ENCODE measurements at places on chromosomes 7 and 10. TPM values are rescaled to one million over a fixed set of nuclear protein-coding genes. Genes with fewer than 3 reads are reported as not detected.

- DNase-seq = no peak
- H3K36me3 ChIP-seq = no peaks in the 10 kb centered on the region
- H3K4me1 ChIP-seq = peaks cover 25% of the 10 kb centered on the region
- H3K27me3 ChIP-seq = no peaks in the 10 kb centered on the region
- H3K4me3 ChIP-seq = no peak overlapping the region
- no peak overlapping the region for H3K27ac ChIP-seq
Measured at GRCh38 chr7:24964191-24964590, 15.8 kb downstream of the OSBPL3 start.

DNA sequence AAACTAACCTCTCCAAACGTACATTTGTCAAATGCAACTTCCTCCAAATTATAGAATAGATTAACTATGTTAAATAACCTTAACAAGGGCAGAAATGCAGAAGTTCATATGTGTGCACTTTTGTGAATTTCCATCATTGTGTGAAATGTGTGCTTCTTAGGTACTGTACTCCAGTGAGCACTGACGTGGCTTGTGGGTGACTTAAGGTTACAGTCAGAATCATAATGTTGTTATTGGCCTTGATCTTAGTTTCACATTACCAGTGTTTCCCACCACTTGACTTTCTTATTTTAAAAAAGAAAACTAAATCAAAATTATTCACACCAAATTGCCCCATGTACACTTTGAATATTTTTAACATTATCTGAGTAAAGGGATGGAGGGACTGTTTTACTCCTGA lies 155.1 kb upstream of the FZD8 start:
- H3K4me3 ChIP-seq = no peak overlapping the region
- no peak for DNase-seq
- H3K4me1 ChIP-seq = no peaks in the 10 kb centered on the region
- H3K27me3 ChIP-seq = no peaks in the 10 kb centered on the region
- no peak overlapping the region for H3K27ac ChIP-seq

WEE2 gene
- 2.5 TPM for total RNA-seq

GRCh38 chr7:101121991-101122932 lies 4.6 kb upstream of the SERPINE1 start:
- no peaks in the 10 kb centered on the region for H3K27me3 ChIP-seq
- no peaks in the 10 kb centered on the region for H3K36me3 ChIP-seq
- peak overlapping the region; percentile 13 for H3K4me3 ChIP-seq
- peak; percentile 89 for DNase-seq
- peaks cover 33% of the 10 kb centered on the region for H3K4me1 ChIP-seq

OR13A1 gene
- not detected for total RNA-seq

- H3K27ac ChIP-seq = no peak overlapping the region
- no peaks in the 10 kb centered on the region for H3K36me3 ChIP-seq
- peaks cover 3% of the 10 kb centered on the region for H3K4me1 ChIP-seq
- no peak for DNase-seq
- no peaks in the 10 kb centered on the region for H3K27me3 ChIP-seq
Measured at GRCh38 chr10:113666682-113667252, 2.9 kb upstream of the NRAP start.

GRCh38 chr10:53918755-53919154 lies 882.3 kb downstream of the PCDH15 start:
- no peaks in the 10 kb centered on the region for H3K4me1 ChIP-seq
- H3K36me3 ChIP-seq = no peaks in the 10 kb centered on the region
- peak overlapping the region; percentile 53 for H3K27ac ChIP-seq

- DNase-seq = peak; percentile 21
- H3K4me1 ChIP-seq = no peaks in the 10 kb centered on the region
- no peaks in the 10 kb centered on the region for H3K36me3 ChIP-seq
- no peaks in the 10 kb centered on the region for H3K27me3 ChIP-seq
Measured at GRCh38 chr10:59700709-59701108, 8.9 kb downstream of the SLC16A9 start.

DNA sequence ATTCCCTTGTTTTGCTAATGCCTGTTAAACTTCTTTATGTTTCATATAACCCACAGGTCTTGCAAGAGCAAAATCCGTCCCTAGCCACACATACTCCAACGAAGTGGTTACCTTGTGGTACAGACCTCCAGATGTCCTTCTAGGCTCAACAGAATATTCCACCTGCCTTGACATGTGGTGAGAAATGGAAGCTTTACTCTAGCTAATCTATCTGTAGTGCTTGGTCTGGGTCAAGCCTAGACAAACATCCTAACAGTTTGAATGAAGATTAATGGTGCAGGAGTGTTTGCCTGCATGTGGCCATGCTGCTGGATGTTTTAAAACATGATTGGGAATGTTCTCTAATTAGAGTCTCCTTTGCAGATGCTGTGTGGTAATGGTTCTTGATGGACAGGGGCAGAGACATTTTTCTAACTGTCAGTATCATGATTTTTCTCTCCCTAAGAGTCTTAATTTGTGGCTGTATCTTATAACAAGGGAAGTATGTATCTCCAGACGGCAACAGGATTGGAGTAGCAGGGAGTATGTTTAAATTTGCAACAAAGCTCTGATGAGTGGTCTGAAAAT lies 308.5 kb upstream of the FZD1 start:
- H3K4me3 ChIP-seq = no peak overlapping the region
- DNase-seq = no peak
- H3K27ac ChIP-seq = no peak overlapping the region
- H3K4me1 ChIP-seq = no peaks in the 10 kb centered on the region
- no peaks in the 10 kb centered on the region for H3K27me3 ChIP-seq

DNA sequence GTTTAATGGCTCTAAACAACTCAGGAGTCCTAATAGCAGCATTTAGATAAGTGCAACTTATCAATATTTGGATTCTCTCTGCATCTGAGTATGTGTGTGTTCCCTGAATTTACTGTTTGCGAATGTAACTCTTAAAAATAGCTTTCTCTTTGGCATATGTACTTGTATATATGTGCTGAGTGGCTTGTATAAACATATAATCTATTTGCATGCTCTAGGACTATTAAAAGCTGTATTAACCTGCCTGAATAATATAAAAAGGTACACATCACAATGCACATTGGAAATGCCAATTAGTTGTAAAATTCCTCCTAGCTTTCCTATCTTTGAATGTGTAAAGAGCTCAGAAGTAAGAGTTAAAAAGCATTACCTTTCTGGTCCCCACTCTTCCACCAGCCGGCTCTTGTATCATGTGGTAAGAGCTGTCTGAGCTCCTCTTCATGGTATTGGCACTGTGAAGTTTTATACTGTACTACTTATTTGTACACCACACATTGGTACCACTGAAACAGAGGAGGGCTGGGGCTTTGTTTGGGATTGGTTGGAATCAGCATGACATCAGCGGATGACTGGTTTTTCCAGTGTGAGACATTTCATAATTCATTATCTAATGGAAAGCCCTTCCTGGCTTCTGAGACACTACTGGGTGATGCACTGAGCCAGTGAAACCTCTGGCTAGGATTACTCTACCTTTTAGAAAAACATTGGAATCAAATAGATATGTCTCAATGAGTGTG lies at the start of gene INHBA:
INHBA (minus strand) TSS at position 456 of the 737 bp plus-strand sequence. CDS start 2,716 bp downstream, outside the sequence.
- DNase-seq = peak; percentile 9
- H3K27me3 ChIP-seq = no peaks in the 10 kb centered on the region
- H3K4me3 ChIP-seq = no peak within 1 kb of the TSS
- H3K27ac ChIP-seq = peak within 1 kb of the TSS; percentile 16

CDK14 gene
- 22.5 TPM for total RNA-seq

DNA sequence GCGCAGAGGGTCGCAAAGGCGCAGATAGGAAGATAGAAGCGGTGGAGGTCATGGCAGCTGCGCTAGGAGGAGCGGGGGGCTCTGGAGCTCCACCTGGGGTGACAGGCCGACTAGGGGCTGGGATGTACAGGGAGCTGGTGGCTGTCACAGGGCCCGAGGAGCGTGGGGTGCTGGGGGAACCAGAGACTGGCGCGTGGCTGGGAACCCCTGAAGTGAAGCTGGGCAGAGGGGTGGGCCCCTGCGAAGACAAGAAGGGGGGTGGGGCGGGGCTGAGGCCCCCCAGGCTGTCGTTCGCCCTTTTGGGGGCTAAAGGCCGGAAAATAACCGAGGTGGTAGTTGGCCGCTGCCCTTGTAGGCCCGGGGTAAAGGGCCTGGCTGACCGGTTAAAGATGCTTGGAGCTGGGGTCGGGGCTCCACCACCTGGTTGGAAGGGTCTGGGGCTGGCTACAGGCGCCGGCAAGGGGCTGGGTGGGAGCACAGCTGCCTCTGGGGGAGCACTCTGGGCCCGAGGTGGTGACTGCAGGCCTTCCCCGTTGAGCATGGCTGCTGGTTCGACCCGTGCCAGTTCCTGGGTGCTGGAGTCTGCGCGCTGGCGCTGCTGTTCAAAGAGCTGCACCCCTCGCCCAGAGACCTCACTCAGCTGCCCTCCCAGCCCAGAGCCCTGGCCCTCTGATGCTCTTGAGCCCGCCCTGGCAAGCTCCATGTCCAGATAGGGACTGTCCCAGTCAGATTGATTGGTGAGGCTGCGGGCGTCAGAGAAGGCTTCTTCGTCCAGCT lies 6.8 kb upstream of the MYOZ1 start:
- peak overlapping the region; percentile 16 for H3K4me3 ChIP-seq
- H3K4me1 ChIP-seq = peaks cover 41% of the 10 kb centered on the region
- no peaks in the 10 kb centered on the region for H3K36me3 ChIP-seq
- no peak for DNase-seq
- H3K27me3 ChIP-seq = no peaks in the 10 kb centered on the region

GRCh38 chr7:27128034-27128433 lies 2.5 kb downstream of the HOXA4 start:
- peaks cover 38% of the 10 kb centered on the region for H3K4me1 ChIP-seq
- H3K27ac ChIP-seq = no peak overlapping the region

AIFM2 gene
- 29.2 TPM for total RNA-seq

MCM7 gene
- 227 TPM for total RNA-seq

DNA sequence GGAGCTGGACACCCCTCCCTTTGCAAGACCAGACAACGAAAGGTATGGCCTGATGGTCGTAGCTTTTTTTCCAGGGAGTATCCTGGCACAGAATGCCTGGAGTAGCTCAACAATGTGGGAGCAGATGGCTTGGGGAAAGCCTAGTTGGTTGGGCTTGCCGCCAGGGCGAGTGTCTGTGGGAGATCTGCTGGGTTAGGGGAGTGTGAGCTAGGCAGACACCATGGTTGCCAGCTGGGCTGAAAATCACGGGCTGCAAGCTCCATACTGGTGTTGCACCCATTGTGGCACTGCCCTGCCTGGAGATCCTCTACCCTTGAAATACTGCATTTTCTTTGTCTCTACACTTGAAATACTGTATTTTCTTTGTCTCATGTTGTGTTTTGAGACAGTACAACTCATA lies 538.3 kb downstream of the PCDH15 start:
- H3K4me3 ChIP-seq = no peak overlapping the region
- H3K27me3 ChIP-seq = no peaks in the 10 kb centered on the region
- no peaks in the 10 kb centered on the region for H3K4me1 ChIP-seq
- H3K27ac ChIP-seq = no peak overlapping the region
- no peak for DNase-seq
- no peaks in the 10 kb centered on the region for H3K36me3 ChIP-seq

DNA sequence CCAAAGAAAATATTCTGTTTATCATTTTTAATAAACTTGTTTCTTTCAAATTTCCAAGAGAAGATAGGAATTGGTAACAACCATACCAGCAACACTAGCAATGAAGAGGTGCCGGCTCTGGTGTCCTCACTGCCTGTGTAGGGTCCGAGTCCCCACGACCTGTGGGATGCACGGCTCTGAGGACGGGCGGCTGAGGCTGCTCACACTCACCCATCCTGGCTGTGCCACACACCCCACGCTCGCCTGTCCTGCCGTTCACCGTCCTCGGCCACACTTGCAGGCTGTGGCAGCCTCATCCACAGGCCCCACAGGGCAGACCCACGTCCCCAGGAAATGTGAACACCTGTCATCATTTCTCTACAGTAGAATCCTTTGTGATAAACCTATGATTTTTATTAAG lies 48.2 kb upstream of the DPYSL4 start:
- H3K4me3 ChIP-seq = no peak overlapping the region
- no peak overlapping the region for H3K27ac ChIP-seq
- no peaks in the 10 kb centered on the region for H3K36me3 ChIP-seq
- DNase-seq = no peak
- no peaks in the 10 kb centered on the region for H3K27me3 ChIP-seq

OR2A12 gene
- not detected for total RNA-seq

DNA sequence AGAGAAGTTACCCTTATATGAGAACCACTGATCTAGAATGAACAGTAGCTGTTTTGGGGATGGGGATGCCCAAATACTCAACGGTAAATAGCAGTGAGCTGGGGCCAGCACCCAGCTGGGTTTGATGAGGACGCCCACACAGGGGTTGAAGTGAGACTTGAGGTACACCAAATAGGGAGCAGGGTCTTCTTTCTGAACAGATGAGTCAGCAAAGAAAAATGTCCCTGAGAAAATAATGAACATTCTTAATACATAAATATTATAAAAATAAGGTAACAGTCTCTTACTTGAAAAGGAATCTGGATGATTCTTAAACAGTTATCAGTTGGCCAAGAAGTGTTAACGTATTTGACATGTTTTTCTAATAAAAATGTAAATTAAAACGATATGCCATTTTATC lies 2.0 kb downstream of the PRSS37 start:
- no peaks in the 10 kb centered on the region for H3K36me3 ChIP-seq
- no peaks in the 10 kb centered on the region for H3K4me1 ChIP-seq
- no peaks in the 10 kb centered on the region for H3K27me3 ChIP-seq
- H3K27ac ChIP-seq = no peak overlapping the region

ADIRF gene
- 0.49 TPM for total RNA-seq

- no peak overlapping the region for H3K27ac ChIP-seq
- no peaks in the 10 kb centered on the region for H3K4me1 ChIP-seq
- H3K36me3 ChIP-seq = no peaks in the 10 kb centered on the region
- H3K4me3 ChIP-seq = no peak overlapping the region
- no peak for DNase-seq
Measured at GRCh38 chr10:62394556-62395018, 20.4 kb downstream of the ZNF365 start.

- no peak overlapping the region for H3K4me3 ChIP-seq
- no peak for DNase-seq
- peaks cover 9% of the 10 kb centered on the region for H3K4me1 ChIP-seq
- H3K27ac ChIP-seq = no peak overlapping the region
- H3K36me3 ChIP-seq = no peaks in the 10 kb centered on the region
Measured at GRCh38 chr10:128087146-128087883, 38.9 kb downstream of the MKI67 start.

FAM25C gene
- not detected for total RNA-seq

TAS2R4 gene
- total RNA-seq = 1.3 TPM

GRCh38 chr10:526651-527312 lies 162.7 kb downstream of the DIP2C start:
- no peaks in the 10 kb centered on the region for H3K27me3 ChIP-seq
- H3K27ac ChIP-seq = no peak overlapping the region
- H3K4me1 ChIP-seq = 0 out of 2 replicates have a peak, but pooled peaks cover 4% of the 10 kb centered on the region
- no peaks in the 10 kb centered on the region for H3K36me3 ChIP-seq

GIMAP1 gene
- not detected for total RNA-seq

- no peaks in the 10 kb centered on the region for H3K4me1 ChIP-seq
- no peak overlapping the region for H3K4me3 ChIP-seq
- no peak overlapping the region for H3K27ac ChIP-seq
- no peaks in the 10 kb centered on the region for H3K27me3 ChIP-seq
Measured at GRCh38 chr7:1144269-1144771, 15.7 kb downstream of the ZFAND2A start.

- no peak for DNase-seq
- H3K27me3 ChIP-seq = no peaks in the 10 kb centered on the region
- H3K4me3 ChIP-seq = no peak overlapping the region
- no peak overlapping the region for H3K27ac ChIP-seq
Measured at GRCh38 chr10:71865561-71866041, 14.6 kb upstream of the PSAP start.

SLC26A5 gene
- total RNA-seq = 1.5 TPM

GRCh38 chr7:45104844-45105587 lies 6.5 kb downstream of the TBRG4 start:
- DNase-seq = no peak
- no peak overlapping the region for H3K4me3 ChIP-seq
- no peaks in the 10 kb centered on the region for H3K4me1 ChIP-seq
- H3K27ac ChIP-seq = no peak overlapping the region
- peaks cover 22% of the 10 kb centered on the region for H3K36me3 ChIP-seq
- H3K27me3 ChIP-seq = no peaks in the 10 kb centered on the region

MBLAC1 gene
- total RNA-seq = 3.7 TPM
